ENCODE measurements at places on chromosomes 12 and 14. TPM values are rescaled to one million over a fixed set of nuclear protein-coding genes. Genes with fewer than 3 reads are reported as not detected.

DNA sequence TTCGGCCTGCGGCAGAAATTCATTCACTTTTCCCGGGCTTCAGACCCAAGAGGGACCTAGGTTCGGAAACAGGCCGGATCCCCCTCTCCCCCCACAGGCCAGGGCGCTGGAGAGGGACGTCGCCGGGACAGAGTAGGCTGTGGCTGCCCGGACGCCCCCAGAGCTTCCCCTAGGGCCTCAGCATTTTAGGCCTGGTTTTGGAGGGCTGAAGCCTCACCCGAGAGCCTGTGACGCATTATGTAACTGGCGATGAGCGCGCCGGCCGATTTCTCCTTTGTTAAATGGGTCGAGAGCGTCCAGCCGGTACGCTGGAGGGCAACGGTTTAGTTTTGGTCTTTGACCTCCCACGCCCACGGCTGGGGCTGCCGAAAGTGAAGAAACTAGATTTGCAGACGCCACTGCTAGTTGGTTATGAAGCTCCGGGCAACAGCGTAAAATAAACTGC is 657 bp downstream of the PEBP1 start:
- DNase-seq = peak; percentile 53

DNA sequence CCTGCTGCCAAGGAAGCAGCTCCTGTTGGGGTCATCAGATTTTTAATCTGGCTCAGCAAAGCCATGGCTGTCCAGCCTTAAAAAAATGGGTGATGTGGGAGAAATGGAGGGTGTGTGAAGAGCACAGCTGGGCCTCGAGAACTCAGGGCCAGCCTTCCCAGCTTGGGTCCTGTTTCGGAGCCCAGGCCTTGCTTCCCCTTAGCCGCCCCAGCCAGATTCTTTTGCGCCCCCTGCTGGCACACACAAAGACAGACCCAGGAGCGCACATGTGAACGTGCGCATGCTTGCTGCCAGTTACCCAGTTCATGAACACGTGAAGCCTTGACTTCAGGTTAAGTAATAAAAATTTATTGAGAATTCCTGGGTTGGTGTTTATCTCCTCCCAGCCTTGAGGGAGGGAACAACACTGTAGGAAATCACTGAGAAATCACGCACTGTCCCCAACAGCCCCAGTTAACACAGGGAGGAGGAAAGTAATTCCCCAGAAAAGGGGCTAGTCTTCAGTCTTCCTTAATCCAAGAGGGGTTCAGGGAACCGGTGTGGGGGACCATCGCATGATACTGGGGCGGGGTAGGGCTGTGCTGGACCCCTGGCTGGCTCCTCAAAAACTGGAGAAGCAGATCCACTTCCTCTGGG is 5.3 kb downstream of the PHB2 start:
- DNase-seq = peak; percentile 94

GRCh38 chr14:65600742-65601141 is 188.2 kb downstream of the FUT8 start:
- no peak for DNase-seq

The CLEC1A gene
- total RNA-seq = 26.2 TPM

- DNase-seq = no peak
Observed at GRCh38 chr12:96495841-96496545, 6.6 kb downstream of the CFAP54 start.

- DNase-seq = no peak
Observed at GRCh38 chr12:12908711-12909110, 17.3 kb downstream of the GPRC5A start.

DNA sequence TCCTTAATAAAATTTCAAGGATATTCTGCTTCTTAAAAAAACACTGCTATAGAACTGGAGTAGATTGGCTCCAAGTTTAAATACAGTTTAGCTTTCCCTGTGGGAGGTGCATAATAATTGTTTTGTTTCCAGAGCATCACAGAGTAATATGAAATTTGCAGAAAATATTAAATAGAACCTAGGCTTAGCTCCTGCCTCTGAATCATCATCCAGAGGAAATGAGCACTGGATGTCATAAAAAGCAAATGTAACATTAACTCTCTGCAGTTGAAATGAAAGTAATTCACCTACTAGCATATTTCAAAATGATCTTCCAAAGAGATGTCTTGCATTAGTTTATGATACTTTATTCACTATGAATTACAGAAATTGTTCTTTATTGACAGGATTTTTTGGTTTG is 769.8 kb downstream of the C12orf50 start:
- peak; percentile 17 for DNase-seq

GRCh38 chr14:100416081-100416680 is 93.0 kb downstream of the SLC25A47 start:
- DNase-seq = no peak

GRCh38 chr12:65364046-65364445 is 85.6 kb downstream of the MSRB3 start:
- no peak for DNase-seq

The NABP2 gene
- 32.9 TPM for total RNA-seq

The SLC39A2 gene
- not detected for total RNA-seq

The FAIM2 gene
- total RNA-seq = not detected

The DBX2 gene
- not detected for total RNA-seq

The VDR gene
- total RNA-seq = under 0.01 TPM

DNA sequence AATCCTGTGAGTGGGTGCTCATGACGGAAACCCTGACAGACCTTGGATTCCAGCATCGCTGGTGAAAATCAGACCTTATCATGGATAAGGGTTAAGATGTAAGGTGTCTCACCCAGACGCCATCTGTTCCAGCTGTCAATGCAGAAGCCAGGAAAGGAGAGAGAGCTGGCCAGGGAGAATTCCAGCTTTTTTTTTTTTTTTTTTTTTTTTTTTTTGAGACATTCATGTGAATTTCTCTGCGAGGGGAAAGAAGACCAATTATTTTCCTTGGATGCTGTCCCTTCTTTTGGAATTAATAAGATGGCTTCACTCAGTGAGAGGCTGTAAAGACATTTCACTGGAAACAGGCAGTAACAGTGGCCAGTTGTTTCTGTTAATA is 1.8 kb downstream of the TRAF3 start:
- no peak for DNase-seq

The PTCSC3 gene
- total RNA-seq = not detected

The ACVRL1 gene
- total RNA-seq = 680 TPM

The RAB21 gene
- 51.4 TPM for total RNA-seq

DNA sequence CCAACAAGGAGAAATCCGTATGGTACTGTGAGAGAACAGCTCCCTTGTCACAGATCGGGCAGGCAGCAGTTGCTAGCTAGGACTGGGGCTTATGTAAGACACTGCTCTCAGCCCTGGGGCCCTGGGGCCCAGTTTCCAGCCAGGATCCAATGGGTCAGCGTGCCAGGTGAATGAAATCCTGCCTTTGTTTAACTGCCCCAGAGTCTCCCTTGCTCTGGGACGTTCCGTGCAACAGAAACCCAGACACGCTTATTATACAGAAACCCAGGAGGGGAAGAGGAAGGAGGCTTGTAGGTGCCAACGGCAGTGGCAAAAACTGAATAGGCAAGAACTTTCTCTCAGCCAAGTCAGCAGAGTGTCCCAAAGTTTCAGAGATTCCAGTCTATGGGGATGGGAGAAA is 110.6 kb downstream of the DIO2 start:
- no peak for DNase-seq

The WSCD2 gene
- not detected for total RNA-seq

GRCh38 chr14:70203686-70204085 is 14.9 kb upstream of the SLC8A3 start:
- no peak for DNase-seq

GRCh38 chr14:70186900-70187451 is 1.8 kb downstream of the SLC8A3 start:
- peak; percentile 19 for DNase-seq

DNA sequence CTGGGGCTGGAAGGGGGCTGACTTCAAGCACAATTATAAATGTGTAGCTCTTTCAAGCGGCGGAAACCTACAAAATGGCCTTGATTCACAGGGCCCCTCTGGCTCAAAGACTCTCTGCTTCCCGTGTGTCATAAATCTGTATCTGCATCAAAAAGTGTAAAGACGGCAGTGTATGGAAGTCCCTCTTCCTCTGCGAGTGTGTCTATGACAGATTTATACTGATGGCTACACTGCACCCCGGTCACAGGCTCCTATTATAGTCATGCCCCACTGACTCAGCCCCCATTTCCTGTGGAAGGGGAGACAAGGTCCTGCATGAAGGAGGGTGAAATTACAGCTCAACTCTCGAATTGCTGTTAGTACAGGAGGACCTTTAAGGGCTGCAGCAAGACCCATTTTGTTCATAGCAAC is 68.6 kb downstream of the HMGA2 start:
- peak; percentile 74 for DNase-seq

GRCh38 chr12:121465921-121466793 is 66.2 kb downstream of the RNF34 start:
- DNase-seq = peak; percentile 43

DNA sequence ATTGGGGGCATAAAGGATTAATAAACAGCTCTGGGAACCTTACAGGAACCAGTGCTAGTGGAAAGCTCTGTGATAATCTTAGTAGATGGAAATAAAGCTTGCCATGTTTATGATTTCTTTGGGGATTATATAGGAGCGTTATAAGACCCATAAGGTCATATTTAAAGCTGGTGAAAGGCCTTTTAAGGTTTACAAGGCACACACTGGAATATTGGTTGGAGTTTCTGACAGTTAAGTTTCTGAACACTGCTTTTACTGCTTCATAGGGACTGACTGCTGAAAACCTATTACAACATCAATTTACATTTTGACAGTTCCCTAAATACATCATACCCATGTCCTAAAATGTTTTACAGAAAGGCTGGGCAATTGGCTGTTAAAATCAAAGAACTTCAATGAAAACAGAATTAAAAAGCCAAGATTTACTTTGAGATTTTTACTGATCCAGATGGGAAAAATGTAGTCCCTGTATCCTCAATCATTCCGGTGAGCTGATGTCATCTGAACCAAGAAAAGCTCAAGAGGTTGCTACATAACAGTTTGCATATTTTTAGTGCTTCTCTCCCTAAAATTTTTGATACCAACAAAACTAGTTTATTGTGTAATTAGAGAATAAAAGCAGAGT is 153.7 kb upstream of the IGF1 start:
- DNase-seq = no peak

Data from dermis blood vessel endothelial cell (primary cell).